ENCODE measurements at places on chromosomes 13 and 19.

DNA sequence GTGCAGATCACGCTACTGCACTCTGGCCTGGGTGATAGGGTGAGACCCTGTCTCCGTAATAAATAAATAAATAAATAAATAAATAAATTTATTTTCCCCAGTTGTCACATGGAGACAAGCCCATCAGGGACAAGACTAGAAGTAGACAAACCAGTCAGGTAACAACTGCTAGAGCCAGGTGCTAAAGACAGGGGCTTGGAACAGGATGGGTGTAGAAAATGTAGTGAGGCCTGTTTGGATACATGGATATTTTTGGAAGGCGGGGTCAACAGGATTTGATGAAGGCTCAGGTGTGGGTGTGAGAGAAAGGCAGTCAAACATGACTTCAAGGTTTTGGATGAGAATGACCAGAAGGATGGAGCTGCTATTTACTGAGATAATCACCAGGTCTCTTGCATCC, 27.7 kb upstream of the TPM4 start:
- no peak for DNase-seq

DNA sequence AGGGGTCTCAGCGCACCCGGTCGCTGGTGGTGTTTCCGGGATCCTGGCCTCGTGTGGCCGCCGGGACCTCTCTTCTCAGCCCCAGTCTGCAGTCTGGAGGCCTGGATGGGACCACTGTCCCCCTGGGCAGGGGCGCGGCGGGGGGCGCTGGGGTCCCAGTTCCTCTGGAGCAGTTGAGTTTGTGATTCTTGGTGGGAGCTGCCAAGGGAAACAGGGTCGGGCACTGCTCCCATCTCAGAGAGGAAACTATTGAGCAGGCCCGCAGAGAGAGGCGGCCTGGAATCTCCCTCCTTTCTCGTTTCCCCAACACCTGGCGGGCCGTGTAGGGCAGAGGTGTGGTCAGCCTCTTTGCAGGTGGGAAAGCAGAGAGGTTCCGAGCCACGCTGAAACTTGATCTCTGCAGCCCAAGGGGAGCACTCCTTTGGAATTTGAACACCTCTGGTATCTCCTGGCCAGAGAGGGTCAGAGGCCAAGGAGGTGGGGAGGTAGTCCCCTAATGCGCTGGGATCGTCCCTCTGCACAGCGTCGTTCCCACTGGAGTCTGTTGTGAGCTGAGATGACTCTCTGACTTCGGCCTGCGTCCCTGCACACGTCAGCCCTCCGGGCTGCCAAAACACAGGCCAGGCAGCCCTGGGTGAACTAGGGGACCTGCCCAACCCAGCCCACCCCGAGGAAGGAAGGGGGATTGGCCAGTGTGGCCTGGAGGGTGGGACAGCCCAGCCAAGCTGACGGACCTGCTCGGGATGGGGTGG, 741 bp downstream of the PLEKHF1 start:
- no peak for DNase-seq

GRCh38 chr13:98978280-98978679, 416 bp upstream of the DOCK9 start:
- DNase-seq = no peak

- DNase-seq = peak; percentile 91
Measured at GRCh38 chr13:101751488-101751887, 299.0 kb downstream of the ITGBL1 start.

DNA sequence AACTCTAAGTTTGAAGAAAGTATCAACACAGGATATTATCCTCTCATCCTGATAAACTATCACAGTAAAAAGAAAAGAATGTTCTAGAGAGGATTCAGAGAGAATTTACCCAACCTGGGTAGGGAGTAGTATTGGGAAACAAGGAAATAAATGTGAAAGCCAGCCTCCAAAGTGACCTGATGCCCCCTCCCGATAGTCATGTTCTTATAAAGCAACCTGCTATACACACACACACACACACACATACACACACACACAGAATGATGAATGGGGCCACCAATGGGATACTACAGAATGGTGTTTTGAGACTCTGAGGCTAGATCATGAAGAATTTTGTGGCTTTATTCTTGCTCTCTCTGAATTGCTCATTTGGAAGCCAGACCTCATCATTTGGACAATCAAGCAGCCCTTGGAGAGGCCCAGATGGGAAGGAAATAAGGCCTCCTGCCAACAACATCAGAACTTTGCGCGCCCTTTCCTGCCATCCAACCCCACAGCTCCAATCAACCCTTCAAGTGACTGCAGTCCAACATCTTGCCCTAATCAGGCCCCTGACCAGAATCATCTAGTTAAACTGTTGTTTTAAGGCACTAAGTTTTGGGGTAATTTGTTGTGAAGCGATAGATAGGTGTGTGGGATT, 807.9 kb upstream of the ARGLU1 start:
- no peak for DNase-seq

- no peak for DNase-seq
Measured at GRCh38 chr13:76822698-76823267, 63.4 kb downstream of the KCTD12 start.

DNA sequence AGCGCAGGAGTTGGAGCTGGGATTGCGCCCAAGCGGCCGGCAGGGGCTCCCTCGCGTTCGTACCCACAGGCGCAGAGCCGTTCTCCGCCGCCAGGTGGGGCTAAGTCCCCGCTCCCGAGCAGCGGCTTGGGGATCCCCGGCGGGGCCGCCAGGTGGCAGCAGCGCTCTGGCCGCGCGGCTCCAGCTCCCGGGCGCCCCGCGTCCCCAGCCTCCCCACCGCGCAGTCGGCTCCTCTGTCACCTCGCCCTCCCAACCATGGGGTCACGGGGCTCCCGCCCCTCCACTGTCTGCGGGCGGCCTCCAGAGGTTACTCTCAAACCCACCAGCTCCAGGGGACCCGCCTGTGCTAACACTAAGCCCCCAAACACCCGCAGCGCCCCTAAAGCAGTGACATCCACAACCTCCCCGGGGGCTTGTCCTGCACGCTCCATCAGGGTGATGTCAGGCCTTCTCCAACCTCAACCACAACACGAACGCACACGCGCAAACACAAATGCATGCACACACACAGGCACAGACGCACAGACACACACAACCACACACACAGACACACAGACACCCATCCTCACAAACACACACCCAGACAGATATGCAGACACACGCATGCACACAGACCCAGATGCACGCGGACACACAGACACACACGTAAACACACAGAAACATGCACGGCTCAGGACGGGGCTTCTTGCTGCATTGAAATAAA, 18.4 kb upstream of the KCTD15 start:
- peak; percentile 15 for DNase-seq

GRCh38 chr19:56403261-56403660, 871 bp upstream of the ZNF583 start:
- DNase-seq = no peak

DNA sequence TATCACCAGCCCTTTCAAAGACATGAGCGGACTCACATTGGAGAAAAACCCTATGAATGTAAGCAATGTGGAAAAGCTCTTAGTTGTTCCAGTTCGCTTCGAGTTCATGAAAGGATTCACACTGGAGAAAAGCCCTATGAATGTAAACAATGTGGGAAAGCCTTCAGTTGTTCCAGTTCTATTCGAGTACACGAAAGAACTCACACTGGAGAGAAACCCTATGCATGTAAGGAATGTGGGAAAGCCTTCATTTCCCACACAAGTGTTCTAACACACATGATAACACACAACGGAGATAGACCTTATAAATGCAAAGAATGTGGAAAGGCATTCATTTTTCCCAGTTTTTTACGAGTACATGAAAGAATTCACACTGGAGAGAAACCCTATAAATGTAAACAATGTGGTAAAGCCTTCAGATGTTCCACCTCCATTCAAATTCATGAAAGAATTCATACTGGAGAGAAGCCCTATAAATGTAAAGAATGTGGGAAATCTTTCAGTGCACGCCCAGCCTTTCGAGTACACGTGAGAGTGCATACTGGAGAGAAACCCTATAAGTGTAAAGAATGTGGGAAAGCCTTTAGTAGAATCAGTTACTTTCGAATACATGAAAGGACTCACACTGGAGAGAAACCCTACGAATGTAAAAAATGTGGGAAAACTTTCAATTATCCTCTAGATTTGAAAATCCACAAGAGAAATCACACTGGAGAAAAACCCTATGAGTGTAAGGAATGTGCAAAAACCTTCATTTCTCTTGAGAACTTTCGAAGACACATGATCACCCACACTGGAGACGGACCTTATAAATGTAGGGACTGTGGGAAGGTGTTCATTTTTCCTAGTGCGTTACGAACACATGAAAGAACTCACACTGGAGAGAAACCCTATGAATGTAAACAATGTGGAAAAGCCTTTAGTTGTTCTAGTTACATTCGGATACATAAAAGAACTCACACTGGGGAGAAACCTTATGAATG, 17.6 kb downstream of the ZNF791 start:
- no peak for DNase-seq

DNA sequence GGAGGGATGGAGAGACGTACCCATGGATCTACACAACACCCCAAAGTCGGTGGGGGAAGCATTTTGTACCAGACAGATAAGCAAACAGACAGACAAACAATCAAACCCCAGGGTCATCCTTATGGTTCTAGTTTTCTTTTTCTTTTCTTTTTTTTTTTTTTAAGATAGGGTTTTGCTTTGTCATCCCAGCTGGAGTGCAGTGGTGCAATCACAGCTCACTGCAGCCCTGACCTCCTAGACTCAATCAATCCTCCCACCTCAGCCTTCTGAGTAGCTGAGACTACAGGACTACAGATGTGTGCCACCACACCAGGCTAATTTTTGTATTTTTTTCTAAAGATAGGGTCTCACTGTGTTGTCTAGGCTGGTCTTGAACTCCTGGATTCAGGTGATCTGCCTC, 17.9 kb upstream of the FBL start:
- no peak for DNase-seq

DNA sequence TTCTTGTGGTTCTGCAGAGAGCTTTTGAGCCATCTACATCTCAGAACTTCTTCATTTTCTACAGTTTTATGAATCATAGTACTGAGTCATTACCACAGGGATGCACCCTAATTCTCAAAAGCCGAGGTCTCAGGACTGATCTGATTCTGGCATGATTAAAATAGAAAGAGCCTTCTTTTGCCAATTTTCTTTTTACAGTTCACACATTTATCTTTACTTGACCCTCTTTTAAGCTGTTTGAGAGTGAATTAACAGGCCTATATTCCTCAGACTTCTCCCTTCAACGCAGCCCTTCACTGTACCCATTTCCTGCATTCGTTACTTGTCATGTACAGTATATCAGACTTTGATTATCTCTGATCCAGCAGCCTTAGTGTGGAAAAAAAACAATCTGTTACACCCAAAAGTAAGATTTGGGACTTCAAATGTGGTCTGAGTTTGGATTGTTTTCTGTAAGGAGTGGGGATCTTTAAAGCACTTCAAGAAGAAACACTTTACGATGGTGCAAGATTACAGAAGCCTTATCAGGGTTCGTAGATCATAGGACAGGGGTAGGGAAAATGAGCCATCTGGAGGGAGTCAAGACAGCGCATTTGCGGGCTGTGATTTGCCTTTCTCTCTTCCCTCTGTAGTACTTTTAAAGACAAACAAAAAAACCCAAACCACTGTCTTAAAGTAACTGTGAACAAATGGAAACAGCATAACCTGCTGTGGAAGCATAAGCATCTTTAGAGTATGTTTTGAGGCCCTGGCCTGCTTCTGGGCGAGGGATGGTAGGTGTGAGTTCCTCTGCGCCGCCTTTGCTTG, 15.3 kb upstream of the GPR183 start:
- DNase-seq = no peak

DNA sequence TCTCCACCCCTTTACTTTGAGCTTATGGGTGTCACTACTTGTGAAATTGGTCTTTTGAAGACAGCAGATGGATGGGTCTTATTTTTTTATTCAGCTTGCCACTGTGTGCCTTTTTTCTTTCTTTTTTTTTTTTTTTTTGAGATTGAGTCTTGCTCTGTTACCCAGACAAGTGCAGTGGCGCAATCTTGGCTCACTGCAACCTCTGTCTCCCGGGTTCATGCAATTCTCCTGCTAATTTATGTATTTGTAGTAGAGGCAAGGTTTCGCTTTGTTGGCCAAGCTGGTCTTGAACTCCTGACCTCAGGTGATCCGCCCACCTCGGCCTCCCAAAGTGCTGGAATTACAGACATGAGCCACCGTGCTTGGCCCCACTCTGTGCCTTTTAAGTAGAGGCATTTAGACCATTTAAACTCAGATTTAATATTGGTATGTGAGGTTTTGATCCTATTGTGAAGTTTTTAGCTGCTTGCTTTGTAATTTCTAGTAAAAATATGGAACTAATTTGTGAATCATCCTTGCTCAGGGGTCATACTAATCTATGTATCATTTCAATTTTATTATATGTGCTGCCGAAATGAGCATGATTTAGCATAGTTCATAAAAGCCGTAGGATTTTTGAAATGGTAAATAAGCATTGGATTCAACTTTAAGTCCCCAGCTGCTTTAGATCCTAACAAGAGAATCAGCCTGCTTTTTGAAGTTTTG, 584.5 kb downstream of the SLITRK1 start:
- DNase-seq = no peak

- peak; percentile 27 for DNase-seq
Measured at GRCh38 chr19:50817941-50818858, 5.4 kb downstream of the KLK1 start.
